ENCODE measurements at places on chromosomes 6 and 20. TPM values are rescaled to one million over a fixed set of nuclear protein-coding genes. Genes with fewer than 3 reads are reported as not detected.

The BLOC1S5 gene
- 22.3 TPM for total RNA-seq

GRCh38 chr6:111894272-111894671 lies 21.0 kb upstream of the FYN start:
- no peak for DNase-seq

DNA sequence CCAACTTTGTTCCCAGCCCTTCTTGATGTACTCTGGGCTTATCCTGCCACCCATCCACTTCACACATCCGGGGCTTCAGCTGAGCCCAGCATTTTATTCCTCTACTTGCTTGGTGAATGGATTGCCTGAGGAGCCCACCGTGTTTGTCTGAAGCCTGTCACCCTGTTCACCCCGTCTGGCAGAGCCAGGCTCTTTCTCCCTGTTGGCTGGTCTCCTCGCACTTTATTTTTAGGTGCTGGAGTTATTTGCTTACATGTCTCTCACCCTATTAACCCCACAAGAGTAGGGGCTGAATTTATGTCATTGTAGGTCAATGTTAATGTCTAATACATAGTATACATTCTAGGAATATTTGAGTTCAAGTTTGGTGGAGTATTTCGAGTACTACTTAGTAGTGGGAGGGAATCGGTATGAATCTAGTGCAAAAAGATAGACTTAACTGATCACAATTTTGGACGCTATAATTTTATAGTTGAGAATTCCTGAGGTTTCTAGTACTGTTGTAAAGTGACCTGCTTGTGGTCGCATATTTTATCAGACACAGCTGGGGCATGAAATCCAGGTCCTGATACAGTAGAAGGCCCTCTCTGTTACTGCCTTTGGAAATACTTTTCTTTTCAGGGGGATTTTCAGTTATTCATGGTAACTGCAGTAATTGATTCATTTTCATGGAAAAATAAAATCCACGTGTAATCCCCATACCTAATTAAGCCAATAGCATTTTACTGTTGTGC lies 10.8 kb downstream of the JARID2 start:
- peak; percentile 86 for DNase-seq

DNA sequence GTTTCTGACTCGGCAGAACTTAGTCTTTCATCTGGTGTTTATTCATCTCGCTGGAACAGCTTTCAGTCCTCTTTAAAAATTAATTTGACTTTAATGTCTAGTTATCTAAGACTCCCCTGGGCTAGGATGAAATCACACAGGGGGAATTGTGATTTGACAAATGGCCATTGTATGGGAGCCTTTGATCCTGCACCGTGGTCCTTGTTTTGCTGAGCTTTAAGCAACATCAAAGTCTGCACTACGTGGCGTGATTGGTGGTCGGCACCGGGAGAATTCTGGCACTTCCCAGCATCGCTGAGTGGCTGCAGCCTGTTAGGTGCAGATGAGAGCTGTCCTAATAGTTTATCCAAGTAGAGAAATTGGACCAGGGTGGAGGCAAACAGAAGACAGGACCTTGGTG lies 146.9 kb downstream of the TBC1D7 start:
- no peak for DNase-seq

The RCAN2 gene
- 10.8 TPM for total RNA-seq

DNA sequence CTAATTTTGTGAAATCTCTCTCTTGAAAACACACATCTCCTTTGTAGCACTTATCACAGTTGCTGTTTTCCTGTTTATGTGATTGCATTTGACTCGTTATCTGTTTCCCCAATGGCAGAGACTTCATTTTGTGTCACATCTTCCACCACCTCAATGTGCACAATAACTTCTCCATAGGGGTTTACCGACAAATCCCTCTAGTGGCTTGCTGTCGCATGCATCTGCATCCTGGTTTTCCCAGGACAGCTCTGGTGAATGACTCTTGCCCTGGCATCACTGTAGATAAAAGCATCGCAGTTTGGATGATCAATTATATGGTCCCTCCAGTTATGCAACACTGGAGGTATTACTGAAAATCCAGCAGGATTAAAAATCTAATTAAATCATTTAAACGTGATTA lies 206.5 kb upstream of the BTBD3 start:
- DNase-seq: no peak

The RBPJL gene
- not detected for total RNA-seq

The RIPPLY2 gene
- total RNA-seq: not detected

GRCh38 chr6:135071541-135071940 lies 16.9 kb upstream of the HBS1L start:
- no peak for DNase-seq

- no peak for DNase-seq
These were observed 44.6 kb downstream of the PEX7 start for GRCh38 chr6:136866872-136867416.

GRCh38 chr20:49501917-49502316 lies 19.4 kb upstream of the KCNB1 start:
- peak; percentile 12 for DNase-seq

DNA sequence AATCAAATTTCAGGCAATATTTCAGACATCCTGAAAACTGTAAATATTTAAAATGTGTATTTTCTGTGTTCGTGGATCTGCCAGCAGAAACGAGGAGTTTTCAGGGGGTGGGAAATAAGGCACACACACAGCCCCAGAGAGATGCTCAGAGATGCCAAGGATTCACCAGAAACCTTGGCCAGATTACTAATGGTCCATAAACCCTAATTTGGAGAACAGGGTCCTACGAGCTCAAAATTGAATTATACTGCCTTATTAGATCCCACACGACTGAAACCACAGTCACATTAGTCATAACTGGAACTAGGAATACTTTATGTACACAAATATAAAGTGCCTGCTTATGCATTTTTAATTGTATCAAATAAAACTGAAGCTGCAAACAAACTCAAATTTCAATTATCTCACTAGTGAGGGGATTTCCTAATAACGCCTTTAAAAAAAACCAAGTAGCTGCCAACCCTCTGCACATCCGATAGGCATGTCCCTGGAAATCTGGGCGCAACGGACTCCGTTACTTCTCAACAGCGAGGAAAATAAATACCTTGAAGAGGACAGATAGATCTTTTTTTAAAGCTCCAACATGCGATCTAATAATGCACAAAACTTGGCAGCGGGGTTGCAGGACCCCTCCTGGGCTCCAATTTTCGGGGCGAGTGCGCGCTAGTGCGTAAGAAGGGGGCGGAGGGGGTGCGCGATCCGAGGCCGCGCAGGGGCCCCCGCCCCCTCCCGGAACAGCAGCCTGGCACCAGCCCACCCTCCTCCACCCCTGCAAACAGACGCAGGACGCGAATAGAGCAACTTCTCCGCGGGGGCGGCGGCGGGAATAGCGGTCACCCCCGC lies 897 bp downstream of the CHD6 start:
- peak; percentile 62 for DNase-seq

- DNase-seq: no peak
These were observed 12.8 kb upstream of the ZNF217 start for GRCh38 chr20:53606364-53606985.

DNA sequence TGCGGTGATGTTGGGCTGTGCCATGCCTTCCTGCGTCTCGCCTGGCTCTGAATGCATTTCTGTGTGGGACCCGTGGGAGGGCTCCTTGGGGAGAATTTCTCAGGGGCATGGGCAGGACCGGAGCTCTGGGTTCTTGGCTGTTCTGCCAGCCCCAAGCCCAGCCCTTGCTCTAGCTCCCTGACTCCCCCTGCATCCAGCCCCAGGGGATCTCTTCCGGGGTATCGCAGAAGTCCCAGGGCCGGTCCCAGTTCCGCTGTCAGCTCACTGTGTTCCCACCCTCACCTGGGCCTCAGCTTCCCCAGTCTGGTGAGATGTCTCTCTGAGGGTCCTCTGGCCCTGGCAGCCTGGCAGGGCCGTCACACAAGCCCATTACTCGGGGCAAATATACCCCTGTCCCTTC lies 20.5 kb downstream of the SPDEF start:
- DNase-seq: no peak

DNA sequence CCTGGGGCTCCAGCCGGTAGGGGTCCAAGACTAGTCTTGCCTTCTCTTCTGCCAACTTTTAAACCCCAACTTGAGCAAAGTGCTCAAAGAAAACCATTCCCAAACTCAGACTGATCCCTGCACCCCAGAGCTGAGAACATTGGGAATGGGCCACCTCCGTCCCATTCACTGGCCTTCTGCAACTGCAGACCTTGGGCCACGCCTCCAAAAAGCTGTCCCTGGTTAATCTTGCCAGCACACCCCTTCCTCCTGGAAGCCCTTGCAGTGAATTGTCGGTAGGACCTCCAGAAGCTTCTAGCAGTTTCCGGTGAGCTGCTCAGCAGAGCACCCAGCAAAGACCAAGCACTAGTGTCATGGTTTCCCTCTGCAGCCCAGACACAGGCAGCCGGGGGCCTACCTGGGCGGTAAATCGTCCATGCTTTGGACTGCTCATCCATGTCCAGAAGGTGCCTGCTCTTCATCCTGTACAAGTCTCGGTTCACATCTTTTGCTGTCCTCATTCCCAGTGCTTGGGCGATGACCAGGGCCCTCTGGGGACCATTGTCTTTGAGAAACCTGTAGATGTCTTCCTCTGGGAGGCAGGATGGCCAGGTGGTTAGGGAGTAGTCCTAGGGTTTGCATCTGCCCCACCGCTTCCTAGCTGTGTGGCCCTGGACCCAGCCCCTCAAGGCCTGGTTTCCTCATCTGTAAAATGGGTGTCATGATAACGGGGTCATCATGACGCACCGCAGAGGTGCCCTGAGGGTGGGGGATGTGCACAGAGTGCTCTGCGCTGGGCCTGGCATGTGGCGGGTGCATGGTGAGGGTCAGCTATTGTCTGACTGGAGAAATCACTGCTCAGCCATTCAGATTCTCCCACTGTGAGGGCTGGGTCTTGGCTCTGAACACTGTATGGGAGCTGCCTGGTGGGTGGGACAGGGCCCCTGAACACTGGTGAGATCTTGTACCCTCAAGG lies 5.5 kb downstream of the ZBP1 start:
- no peak for DNase-seq

DNA sequence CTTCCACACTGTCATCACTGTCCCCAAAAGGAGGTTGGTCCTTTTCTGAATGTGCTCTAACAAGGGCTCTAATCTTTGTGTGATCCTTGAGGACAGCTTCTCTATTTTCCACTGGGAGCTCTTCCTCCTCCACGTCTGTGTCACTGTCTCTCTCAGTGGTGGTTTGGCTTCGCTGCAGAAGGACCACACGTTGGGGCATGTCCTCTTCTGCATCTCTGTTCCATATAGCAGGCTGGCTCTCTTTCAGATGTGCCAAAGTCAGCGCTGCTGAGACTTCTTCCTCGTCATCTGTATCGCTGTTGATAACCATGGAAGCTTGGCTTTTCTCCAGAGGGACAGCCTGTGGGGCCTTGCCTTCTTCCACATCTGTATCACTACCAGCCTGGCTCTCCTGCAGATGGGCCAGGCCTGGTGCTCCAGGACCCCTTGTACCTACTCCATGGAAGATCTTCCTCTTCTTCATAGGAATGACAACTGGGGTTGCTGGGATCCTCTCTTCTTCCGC lies 4.6 kb downstream of the MDC1 start:
- no peak for DNase-seq

DNA sequence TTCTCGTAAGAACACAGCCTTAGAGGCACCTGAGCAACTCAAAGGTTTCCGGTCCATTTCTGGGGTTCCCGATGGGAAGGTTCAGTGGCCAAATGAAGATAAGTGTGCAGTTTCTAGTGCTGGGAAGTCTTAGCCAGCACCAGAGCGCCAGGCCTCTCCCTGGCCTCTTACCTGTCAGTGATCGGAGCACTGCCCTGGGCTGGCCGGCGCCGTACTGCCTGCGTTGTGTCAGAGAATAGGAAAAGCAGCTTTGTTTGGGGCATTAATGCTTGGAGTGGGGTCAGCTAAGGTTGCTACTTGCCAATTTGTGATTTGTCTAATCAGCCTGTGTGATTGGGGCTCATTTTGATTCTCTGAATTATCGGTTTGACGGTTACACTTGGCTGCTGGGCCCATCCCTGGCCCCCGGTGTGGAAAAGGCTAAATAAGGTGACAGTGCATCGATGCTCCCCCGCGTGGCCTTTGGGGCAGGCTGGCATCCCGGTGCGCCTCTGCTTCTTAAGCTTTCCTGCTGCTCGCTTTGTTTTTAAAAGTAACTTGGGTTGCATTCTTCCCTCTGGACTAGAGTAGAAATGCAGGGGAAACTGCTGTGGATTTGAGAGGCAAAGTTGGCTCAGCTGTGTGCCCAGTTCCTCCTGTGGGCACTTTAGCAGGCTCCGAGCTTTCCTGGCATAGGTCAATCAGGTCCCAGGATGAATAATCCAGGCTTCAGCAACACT lies 51.8 kb downstream of the TCP11 start:
- no peak for DNase-seq

The PLCB4 gene
- total RNA-seq: 16.4 TPM

DNA sequence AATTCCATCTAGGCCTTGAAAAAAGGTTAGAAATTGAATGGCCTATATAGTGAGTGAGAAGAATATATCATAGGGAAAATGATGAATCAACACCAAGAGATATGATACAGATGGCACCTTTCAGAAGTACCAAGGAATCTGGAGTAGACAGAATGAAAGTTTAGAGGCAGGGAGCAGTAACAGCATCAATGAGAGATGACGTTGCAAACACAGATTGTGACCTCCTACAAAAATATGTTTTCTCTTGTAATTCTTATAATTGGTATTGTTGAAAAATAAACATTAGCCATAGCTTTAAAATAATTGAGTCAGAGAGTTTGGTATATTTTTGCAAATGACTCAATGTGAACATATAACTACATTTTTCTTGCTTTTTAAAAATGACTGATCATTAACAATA lies 1223.1 kb upstream of the GJE1 start:
- DNase-seq: no peak

DNA sequence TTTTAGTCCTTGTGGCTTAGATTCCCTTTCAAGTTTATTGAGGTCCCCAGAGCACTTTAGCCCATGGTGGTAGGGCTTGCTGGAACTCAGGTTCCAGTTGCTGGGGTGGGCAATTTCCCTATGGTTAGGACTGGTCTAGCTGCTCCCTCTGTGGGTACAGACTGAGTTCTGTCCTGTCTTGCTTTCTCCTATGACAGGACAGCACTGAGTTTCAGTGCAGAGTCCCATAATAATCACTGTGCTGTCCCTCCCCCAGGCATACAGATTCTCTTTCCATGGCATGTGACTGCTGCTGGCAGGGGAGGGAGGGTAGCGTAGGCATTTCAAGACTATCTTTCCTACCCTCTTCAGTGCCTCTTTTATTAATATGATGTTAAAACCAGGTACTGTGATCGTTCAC lies 17.1 kb upstream of the ERVFRD-1 start:
- DNase-seq: no peak

- no peak for DNase-seq
These were observed 12.8 kb downstream of the UNC93A start for GRCh38 chr6:167303675-167304625.

DNA sequence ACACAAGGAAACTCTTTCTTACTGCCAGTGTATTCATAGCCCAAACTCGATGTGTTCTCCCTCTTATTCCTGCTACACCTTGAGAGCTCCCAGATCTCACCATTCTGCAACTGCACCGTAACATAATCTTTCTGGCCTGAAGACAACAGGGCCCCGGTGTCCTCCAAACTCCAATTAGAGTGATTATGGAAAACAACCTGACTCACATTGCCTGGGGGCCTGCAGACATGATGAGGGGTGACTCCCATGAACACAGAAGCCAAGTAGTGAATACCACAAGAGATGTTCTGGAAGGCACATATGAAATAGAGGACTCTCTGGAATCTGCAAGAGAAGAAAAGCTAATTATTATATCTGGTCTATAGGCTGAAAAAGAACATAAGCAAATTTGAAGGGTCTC lies 19.7 kb downstream of the SLC22A16 start:
- no peak for DNase-seq
